Karpas-422 (cell line): ENCODE measurements at places on chromosomes 1 and 21.

- no peak for DNase-seq
Observed at GRCh38 chr1:96087719-96088118, 633.9 kb upstream of the PTBP2 start.

- DNase-seq = no peak
Observed at GRCh38 chr1:94684690-94685250, 135.4 kb upstream of the SLC44A3 start.

DNA sequence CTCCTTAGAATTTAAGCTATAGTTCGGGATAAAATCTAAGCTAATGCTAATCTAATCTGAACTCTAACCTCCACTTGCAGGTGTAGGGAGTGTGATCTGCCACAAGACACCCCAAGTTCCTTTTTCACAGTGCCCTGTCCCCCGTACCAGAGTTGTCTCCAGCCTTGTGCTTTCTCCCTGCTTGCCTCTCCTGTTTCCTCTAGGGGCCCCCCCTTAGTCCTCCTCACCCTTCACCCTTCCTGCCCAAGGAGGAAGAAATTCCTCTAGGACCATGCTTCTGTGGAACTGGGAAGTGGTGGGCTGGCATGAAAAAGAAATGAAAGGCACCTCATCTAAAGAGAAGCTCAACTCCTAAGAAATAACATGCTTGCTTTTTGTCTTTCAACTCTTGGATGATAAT lies 50.2 kb upstream of the BCL9 start:
- no peak for DNase-seq

DNA sequence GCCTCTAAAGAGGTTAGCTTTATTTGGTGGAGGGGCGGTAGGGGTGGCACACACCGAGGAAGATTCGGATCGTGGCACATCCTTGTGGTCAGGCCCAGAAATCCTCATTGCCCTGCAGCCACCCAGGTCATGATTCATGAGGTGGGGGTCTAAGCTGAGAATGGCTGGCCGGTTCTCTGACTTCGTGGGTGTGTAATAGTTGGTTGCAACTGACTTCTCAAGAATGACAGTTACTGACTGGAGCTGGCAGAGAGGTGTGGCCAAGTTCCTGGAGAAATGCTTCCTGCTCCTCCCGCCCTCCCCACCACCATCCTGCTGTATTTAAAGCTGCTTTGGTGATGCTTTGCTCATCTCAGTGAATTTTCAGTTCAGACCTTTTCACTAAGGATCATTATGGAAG lies 198.6 kb downstream of the KIF26B start:
- DNase-seq = no peak

GRCh38 chr1:35386290-35386689 lies 117.8 kb downstream of the ZMYM4 start:
- no peak for DNase-seq

- no peak for DNase-seq
Observed at GRCh38 chr1:182415789-182416188, 15.3 kb upstream of the TEDDM1 start.
